ENCODE measurements at places on chromosomes 3 and 15. TPM values are rescaled to one million over a fixed set of nuclear protein-coding genes. Genes with fewer than 3 reads are reported as not detected.

Gene GADL1
- not detected for total RNA-seq

Gene PLSCR5
- total RNA-seq, result not detected

Gene CTXND1
- not detected for total RNA-seq

Gene IGDCC3
- 20.1 TPM for total RNA-seq

Gene C3orf49
- total RNA-seq, result not detected

Gene ASTE1
- 4.0 TPM for total RNA-seq

Gene TJP1
- total RNA-seq, result 36.8 TPM

Gene BFSP2
- not detected for total RNA-seq

Gene DUOXA2
- total RNA-seq, result not detected

Gene KNL1
- total RNA-seq, result 40.6 TPM

Gene TMCO5A
- total RNA-seq, result not detected

DNA sequence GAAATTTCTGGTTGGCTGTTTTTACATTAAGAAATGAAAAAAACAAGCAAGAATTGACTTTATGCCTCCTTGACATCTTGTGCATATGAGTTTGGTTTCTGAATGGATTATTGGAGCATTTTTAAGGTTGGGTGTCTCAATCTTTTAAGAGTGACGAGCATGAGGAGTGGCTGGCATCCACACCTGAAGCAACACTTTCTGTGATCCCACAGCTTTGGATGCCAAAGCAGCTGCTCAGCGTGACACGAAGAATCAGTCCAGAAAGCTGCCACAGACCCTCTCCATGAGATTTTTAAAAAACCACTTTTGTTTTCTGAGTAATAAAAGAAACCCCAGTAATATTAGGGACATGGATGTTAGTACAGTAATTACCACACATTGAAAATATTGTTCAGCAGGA lies 154.5 kb downstream of the KLF13 start:
- peak; percentile 30 for DNase-seq

- no peak for DNase-seq
Observed at GRCh38 chr3:50539356-50540286, 27.9 kb downstream of the C3orf18 start.

DNA sequence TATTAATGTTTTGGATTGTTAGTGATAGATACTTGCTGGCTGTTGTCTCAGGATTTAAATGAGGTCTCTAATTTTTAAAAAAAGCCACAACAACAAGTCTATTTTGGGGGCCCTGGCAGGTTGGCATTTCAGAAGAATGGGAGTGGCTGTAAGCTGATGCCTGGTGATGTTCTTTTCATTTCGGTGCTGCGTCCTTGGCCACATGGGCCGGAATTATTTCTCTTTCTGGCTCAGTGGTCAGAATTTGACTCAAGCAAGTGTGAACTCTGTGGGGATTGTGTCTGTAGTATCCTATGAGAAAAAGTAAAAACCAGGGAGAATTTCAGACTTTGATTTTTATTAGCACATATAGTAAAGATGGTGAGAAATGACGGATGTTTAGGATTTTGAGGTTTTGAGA lies 203.0 kb downstream of the AKAP13 start:
- no peak for DNase-seq

DNA sequence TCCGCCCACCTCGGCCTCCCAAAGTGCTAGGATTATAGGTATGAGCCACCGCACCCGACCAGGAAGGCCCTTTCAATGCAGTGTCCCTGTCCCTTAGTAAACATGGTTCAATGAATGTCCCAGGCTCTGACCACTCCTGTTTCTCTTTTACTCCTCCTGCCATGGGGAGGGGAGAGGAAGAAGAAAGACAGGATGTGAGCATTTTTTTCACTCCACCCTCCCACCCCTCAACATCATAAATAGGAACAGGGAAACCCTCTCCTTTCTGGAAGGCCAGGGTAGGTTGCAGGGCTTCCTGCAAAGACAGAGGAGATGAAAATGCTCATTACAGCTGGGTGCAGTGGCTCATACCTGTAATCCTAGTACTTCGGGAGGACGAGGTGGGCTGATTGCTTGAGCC lies 7.5 kb upstream of the TATDN2 start:
- DNase-seq, result no peak

DNA sequence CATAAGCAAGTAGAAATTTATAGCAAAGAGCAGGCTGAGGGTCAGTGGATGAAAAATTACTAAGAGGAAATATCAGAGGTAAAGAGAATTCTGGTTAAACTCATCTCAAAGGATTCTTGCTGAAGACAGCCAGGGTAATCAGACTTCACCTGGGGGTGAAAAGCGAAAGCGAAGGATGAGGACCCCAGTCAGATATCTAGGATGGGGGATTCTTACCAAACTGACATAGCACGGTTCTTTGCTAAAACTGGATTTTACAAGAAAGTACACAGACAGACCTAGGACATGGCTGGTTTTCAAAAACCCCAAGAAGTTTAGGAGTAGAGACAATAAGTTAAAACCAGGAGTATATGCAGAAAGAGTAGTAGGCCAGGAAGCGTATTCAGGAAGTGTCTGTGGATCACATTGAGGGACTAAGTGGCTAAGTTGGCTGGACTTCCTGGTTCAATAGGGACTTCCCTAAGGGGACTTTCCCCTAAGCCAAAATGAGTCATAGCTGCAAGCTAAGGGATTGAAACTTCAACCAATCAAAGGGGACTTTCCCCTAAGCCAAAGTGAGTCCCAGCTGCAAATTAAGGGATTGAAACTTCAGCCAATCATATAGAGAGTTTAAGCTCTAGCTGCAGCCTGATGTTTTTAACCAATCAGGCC lies 2.4 kb upstream of the CFAP91 start:
- no peak for DNase-seq

- no peak for DNase-seq
Observed at GRCh38 chr3:37163262-37164015, 10.9 kb downstream of the LRRFIP2 start.

- no peak for DNase-seq
Observed at GRCh38 chr3:38154033-38154494, 11.3 kb upstream of the OXSR1 start.

DNA sequence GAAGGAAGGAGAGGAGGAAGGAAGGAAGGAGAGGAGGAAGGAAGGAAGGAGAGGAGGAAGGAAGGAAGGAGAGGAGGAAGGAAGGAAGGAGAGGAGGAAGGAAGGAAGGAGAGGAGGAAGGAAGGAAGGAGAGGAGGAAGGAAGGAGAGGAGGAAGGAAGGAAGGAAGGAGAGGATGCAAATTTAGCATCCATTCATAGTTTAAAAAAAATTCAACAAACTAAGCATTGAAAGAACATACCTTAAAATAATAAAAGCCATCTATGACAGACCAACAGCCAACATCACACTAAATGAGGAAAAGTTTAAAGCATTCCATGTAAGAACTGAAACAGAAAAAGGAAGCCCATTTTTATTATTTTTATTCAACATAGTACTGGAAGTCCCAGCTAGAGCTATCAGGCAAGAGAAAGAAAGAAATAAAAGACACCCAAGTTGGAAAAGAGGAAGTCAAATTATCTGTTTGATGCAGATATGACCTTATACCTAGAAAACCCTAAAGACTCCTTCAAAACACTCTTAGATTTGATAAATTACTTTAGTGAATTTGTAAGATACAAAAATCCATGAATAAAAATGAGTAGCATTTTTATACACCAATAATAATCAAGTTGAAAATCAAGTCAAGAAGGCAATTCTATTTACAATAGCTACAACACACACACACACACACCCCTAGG lies 52.2 kb upstream of the FXR1 start:
- DNase-seq, result no peak

DNA sequence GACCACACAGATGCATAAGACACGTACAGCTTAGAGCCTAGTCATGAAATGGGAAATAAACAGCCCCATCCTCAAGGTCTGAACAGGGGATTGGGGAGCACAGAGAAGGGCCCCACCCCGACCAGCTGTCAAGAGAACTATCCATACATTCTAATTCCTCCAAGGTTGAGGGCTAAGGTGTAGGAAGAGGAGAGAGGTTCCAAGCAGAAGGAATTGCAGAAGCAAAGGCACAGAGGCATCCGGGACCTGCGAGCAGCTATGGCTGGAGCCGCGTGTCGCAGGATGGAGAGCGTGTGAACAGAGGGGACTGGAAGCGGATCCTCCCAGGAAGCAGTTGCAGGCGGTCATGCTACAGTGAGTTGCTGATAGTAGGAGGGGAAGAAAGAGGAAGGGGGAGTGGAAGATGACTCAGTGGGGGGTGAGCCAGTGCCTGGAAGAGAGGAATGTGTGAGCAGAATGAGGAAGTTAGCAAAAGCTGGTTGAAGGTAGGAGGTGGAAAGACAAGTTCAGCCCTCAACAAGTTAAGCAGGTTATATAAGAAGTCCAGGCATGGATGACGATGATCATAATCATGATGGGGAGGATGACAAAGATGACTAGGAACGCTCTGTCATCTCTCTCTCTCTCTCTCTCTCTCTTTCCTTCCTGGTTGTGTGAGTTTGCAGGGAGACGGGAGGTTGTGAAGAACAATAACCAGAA lies 89.7 kb downstream of the LIPC start:
- DNase-seq, result no peak

DNA sequence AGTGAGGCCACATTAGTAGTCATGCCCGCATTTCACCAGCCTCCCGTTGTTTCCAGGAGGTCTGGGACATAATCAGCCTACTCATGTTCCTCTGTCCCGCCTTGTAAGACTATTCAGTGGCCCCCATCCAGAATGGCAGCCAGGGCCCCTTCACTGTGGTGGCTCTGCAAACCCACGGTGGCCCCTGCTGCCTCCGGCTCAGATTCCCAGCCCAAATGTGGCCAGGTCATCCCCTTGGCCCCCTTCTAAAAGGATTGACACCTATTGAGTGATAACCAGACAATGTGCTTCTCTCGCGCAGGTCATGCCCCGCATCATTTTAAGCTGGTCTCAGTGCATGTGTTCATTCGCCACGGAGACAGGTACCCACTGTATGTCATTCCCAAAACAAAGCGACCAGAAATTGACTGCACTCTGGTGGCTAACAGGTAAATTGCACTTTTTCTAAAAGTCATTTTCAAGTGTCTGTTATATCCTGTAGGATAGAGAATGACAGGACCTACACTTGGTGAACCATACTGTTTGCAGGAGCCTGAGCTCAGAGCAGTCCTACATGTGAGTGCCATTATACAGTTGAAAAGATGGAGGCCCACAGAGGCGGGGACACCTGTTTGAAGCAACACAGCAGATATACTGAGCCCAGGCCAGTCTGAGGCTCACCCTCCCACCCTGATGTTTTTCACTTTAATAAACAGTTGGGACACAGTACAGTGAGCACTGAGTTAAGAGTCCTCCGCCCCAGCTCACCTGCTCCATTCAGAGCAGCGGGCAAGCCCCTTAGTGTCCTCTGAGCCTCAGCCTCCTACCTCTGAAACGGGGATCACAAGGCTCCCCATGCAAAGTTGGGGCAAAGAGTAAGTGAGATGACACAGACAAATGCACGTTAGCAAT lies 47.7 kb downstream of the PXYLP1 start:
- DNase-seq, result peak; percentile 66

GRCh38 chr3:70744536-70744935 lies 432.1 kb upstream of the MDFIC2 start:
- DNase-seq, result no peak

DNA sequence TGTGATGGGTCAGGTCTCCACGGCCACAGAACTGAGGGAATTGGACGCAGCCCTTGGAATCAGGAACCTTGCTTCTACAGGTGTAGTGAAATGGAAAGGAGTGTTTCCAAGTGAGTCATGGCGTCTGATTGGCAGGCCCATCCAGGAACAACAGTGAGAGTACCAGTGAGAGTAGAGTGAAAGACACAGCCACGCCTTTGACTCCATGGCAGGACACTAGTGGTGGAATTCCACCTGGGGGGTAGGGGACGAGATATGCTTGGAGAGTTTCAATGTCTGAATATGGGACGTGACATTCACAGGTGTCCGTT lies 3.0 kb upstream of the SLC28A1 start:
- DNase-seq, result no peak

- DNase-seq, result no peak
Observed at GRCh38 chr15:101056366-101057334, 137.5 kb downstream of the LRRK1 start.

- peak; percentile 13 for DNase-seq
Observed at GRCh38 chr3:148971401-148972163, 19.8 kb upstream of the GYG1 start.

- no peak for DNase-seq
Observed at GRCh38 chr3:133121450-133121849, 83.3 kb downstream of the TMEM108 start.

DNA sequence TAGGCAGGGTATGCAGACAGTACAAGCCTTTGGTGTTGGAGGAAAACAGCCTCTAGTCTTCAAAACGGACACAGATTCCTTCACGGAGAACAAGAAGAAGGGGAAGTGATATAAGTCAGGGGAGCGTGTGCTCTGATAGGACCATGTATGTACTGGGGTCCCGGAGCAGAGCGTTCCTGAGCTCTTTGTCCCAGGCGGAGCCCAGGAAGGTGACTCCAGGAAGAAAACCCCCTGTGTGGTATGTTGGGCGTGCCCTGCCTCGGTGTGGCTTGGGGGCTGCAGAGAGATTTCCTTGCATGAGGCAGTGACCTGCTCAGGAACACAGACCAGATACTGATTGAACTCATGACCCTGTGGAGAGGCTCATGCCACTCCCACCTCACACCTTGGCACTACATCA lies 21.7 kb downstream of the MELTF start:
- no peak for DNase-seq

GRCh38 chr15:63296195-63296594 lies 18.8 kb downstream of the APH1B start:
- DNase-seq, result peak; percentile 44

DNA sequence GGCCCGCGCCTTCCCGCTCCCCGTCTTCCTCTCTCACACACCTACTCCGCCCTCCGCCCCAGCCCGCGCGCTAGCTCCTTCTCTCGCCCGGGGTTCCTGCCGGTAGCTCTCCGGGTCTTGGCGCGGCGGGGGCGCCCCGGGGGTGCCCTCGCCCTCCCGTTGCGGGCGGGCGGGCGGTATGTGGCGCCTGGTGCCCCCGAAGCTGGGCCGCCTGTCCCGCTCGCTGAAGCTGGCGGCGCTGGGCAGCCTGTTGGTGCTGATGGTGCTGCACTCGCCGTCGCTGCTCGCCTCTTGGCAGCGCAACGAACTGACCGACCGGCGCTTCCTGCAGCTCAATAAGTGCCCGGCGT lies 507 bp downstream of the DIPK2A start:
- no peak for DNase-seq

- no peak for DNase-seq
Observed at GRCh38 chr3:196145468-196146262, 63.8 kb upstream of the TFRC start.

All from G401 (cell line).